Stimulated activated CD8-positive, alpha-beta memory T cell treated with anti-CD3 and anti-CD28 coated beads, Interleukin-7, amount 100 ng/mL, for 1 hour (primary cell): ENCODE measurements at places on chromosomes 2 and 18.

GRCh38 chr18:32422978-32423740, 47.5 kb downstream of the GAREM1 start:
- no peak for DNase-seq

DNA sequence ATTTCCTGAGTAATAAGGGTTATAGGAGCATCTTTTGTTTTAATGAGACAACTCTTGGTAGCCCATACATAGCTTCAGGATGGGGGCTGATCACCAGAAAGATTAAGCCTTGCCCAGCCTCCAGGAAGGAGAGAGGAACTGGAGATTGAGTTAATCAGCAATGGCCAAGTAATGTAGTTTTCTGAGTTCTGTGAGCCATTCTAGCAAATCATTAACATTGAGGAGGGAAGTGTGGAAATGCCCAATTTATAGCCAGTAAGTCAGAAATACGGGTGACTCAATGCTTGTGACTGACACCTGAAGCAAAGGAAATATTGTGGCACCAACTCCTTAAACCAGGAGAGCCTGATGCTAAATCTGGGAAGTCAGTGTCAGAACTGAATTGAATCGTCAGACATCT, 205.1 kb upstream of the SRD5A2 start:
- DNase-seq = no peak

- DNase-seq = no peak
Observed at GRCh38 chr2:178008636-178009289, 63.8 kb downstream of the PDE11A start.

GRCh38 chr18:25181581-25181980, 170.4 kb downstream of the ZNF521 start:
- no peak for DNase-seq

GRCh38 chr2:240286596-240286995, 146.1 kb upstream of the OTOS start:
- DNase-seq = no peak

- no peak for DNase-seq
Observed at GRCh38 chr2:27373567-27373966, 3.2 kb downstream of the SNX17 start.
